ENCODE measurements at places on chromosomes 11 and 22. TPM values are rescaled to one million over a fixed set of nuclear protein-coding genes. Genes with fewer than 3 reads are reported as not detected.
A peak's percentile ranks its signal among the peaks of the same experiment; 100 is the strongest.

C2CD2L gene
- 5.4 TPM for total RNA-seq

A4GALT gene
- total RNA-seq: 2.8 TPM

DNA sequence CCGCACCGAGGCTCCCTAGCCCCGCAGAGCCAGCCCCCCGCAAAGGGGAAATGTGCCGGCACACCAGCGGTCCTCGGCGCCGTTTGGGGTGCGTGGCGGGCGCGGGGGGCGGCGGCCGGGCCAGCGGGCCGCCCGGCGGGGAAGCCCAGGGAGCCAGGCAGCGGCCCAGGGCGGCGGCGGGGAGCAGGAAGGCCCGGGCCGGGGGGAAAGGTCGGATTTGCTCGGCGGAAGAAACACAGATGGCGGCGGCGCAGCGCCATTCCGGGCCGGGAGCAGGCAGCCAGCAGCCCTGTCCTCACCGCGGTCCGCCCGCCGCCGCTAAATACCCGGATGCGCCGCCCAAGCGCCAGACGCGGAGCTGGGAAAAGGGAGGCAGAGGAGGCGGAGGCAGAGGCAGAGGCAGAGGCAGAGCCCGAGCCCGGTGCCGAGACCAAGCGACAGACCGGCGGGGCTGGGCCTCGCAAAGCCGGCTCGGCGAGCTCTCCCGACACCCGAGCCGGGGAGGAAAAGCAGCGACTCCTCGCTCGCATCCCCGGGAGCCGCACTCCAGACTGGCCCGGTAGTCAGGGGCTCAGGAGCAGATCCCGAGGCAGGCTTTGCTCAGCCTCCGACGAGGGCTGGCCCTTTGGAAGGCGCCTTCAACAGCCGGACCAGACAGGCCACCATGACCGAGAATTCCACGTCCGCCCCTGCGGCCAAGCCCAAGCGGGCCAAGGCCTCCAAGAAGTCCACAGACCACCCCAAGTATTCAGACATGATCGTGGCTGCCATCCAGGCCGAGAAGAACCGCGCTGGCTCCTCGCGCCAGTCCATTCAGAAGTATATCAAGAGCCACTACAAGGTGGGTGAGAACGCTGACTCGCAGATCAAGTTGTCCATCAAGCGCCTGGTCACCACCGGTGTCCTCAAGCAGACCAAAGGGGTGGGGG lies 2.6 kb upstream of the GCAT start:
- DNase-seq: peak; percentile 93

DNA sequence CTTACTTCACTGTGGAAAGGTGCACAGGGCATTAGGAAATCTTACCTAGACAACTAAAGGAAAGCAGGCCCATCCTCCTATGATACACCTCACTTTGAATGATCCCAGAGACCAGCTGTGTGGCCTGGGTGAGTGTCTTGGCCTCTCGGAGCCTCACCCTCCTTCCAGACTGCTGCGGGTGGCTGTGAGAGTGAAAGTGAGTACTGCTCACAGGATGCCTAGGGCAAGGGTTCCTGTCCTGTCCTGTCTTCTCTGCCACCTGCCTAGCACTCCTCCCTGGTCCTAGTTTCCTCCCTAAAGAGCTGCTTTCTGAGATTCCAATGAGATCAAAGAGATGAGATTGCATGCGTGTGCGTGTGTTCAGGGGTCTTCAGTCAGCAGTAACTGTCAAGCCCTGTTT lies 19.5 kb upstream of the ADORA2A start:
- DNase-seq: no peak

DNA sequence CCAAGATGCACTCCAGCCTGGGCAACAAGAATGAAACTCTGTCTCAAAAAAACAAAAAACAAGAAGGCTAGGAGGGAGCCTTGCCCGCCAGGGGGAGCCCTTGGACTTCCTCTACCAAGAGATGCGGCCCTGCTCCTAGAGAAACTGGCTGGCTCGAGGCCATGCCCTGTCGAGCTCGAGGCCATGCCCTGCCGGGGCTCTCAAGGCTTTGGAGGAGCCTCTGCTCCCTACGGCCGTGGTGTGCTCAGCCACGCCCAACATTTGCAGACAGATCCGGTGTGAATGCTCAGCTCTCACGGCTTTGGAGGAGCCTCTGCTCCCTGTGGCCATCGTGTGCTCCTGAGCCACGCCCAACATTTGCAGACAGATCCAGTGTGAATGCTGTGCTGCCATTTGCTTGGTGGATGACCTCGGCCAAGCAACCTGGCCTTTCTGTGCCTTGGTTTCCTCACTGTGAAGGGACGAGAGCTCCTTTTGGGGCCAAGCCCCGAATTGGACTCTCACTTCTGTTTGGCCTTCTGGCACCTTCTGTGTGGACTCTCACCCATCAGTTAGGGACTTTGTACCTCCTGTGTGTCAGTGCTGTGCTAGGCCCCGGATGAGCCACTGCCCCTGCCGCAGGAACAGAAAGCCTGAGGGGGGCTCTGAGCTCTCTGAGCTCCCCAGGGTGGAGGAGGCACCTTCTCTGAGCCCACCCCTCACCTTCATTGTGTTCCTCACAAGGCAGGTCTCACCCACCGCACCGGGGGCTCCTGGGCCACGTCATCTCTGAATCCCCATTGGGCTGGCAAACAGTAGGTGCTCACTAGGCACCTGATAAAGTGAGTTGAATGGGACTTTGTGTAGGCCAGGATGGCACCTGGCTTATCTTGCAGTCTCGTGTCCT lies 14.1 kb downstream of the C11orf24 start:
- DNase-seq: peak; percentile 97

Data from right lobe of liver (tissue), 6 donors.